ENCODE measurements at places on chromosomes 6 and 20.
A peak's percentile ranks its signal among the peaks of the same experiment; 100 is the strongest.

DNA sequence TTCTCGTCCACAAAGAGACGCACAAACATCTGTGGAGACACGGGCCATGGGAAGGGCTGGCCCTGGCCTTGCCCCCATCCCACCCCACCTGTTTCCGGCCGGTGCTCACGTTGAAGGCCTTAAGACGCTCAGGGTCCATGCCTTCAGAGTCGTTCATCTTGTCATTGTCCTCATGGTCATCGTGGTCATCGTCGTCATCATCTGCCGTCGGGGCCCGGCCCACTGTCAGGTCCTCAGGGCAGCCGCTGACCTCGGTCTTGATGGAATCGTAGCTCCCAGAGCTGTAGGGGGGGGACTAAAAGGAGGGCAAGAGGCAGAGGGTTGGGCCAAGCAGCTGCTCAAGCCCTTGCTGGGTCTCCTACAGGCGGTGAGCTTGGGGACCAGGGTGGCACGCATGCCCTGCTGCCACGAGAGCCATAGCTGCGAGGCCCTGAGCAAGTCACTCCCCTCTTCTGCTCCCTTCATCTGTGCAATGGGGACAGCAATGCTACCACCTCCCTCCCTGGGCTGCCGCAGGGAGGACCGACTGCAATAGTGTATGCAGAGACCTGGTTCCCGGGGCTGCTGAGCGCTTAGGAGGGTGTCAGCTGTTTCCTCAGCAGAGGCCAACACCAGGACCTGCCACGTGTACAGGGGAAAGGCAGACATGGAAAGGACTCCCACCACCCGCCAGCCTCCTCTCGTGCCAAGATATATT, 95.5 kb downstream of the ASXL1 start:
- no peak for DNase-seq

- no peak for DNase-seq
Observed at GRCh38 chr6:3406362-3406821, 50.5 kb downstream of the SLC22A23 start.

GRCh38 chr6:6556738-6557503, 31.6 kb upstream of the LY86 start:
- peak; percentile 19 for DNase-seq

DNA sequence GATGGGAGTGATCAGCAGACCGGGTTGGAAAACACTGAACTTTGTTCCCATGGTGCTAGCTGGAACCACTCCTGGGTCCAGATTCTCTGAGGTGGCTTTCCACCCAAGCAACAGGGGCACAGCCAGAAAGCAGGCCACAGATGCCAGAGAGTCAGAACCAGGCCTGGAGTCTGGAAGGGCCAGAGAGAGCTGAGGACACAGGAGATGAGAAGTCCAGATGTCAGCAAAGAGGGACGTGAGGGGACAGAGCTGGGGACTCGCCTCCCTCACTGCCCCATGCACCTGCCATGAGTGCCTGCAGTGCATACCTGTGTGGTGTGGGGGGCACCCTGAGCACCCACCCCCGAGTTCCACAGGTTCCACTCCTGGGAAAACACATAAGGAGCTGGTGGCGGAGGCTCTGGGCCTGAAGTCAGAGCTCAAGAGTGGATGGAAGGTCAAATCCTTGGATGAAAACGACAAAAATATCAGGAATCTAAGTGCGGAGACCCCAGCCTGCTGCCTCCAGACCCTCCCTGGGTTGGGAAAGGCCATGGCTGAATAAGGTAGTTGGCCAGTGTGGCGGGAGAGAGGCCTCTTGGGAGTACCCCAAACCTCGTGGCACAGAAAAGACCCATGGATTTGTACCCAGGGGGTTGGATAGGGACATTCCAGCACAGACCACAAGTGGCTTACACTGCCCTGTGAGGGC, 224.2 kb downstream of the SYNDIG1 start:
- no peak for DNase-seq

Measured in LoVo (cell line).